ENCODE measurements at places on chromosomes 1 and 21.

GRCh38 chr1:172663732-172664131 is 4.8 kb downstream of the FASLG start:
- DNase-seq: no peak

DNA sequence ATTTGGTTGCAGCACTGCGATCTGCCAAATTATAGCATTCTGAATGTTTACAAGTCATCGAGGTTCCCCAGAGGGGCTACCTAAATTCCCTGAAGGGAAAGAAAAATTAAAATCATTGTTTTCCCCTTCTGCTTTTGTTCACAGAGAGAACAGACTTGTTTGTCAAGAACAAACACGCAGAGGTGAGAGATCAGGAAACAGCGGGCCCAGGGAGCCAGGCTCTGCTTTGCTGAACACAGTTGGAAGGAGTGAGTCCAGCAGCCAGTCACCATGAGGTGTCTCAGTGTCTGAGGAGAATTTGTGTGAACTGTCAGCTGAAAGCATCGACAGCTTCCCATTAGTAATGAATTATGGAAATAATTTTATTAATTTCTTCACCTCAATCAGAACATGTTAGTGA is 52.5 kb downstream of the RWDD3 start:
- DNase-seq: no peak

GRCh38 chr21:34642211-34643075 is 26.4 kb upstream of the CLIC6 start:
- no peak for DNase-seq

DNA sequence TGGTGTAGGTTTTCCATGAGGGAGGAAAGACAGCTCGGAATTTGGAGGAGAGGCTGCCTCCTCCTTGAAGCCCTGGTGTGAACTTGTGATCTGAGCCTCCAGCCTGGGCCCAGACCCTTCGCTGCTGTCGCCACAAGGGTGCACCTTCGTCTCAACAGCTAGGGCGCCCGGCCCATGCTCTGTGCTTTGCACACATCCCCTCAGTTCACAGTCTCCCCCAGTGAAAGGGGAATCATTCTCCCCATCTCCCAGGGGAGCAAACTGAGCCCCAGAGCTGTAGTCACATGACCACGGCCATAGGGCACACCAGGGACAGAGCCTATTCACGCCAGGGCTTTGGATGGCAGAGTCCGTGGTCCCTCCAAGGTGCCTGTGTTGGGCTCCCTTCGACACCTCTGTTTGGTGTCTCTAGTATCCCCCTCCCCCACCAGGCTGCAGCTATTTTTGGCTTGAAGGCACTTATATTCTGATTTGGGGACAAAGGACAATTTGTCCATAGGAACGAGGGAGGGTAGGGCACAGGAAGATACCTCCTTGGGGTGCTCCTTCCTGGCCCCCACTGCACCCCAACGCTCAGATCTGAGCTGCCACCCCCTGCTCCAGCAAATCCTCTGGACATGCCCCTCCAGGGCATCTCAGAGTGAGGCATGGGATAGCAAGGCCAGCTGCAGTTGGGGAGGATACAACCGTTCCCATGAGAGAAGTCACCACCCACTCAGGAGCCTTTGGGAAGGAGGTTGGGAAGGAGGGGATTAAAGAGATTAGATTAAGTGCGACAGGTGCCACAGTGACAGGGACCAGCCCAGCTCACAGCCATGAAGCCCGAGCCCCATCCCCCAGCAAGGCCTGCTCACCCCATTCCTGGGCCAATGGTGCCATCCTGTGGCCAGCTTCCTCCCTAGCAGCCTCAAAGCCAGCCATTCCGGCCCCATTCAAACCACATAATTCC is 15.7 kb downstream of the MATN1 start:
- DNase-seq: peak; percentile 88

GRCh38 chr1:56506951-56507491 is 72.3 kb downstream of the PLPP3 start:
- DNase-seq: no peak

DNA sequence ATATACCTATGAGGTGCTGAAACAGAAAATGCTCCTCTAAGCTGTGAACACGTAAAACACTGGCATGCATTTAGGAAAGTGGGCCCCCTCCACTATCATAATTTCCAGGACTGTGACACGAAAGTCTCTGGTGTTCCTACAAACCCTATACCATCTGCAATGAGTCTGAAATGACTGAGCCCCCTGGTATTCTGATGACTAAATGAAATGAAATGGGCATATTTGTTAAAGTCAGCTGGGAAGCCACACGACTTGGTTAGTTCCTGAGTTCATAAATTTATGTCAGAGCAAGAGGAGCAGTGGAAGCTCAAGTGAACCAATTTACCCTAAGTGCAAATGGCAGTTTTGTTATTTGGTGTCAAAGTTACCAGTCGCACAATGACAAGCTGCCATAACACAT is 182.3 kb downstream of the KCTD3 start:
- DNase-seq: no peak

- no peak for DNase-seq
Measured at GRCh38 chr1:12272770-12273169, 42.9 kb downstream of the VPS13D start.

GRCh38 chr1:177786176-177786745 is 183.6 kb downstream of the SEC16B start:
- no peak for DNase-seq

- peak; percentile 86 for DNase-seq
Measured at GRCh38 chr1:38727684-38728584, 131.6 kb downstream of the RRAGC start.

DNA sequence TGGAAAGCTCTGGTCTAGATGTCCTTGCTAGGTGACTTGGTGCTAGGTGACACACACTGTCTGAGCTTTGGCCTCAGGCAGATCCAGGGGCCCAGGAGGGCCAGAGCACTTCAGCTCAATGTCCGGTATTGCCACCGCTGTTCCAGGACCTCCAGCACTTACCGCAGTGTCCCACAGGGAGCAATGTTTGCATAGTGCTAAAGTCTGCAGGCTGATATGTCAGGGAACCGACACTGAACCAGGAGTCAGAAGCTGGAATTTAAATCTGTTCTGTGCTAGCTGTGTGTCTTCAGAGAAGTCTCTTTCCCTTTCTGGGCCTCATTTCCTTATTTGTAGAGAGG is 19.3 kb downstream of the DHCR24 start:
- no peak for DNase-seq

GRCh38 chr1:25197235-25197975 is 34.9 kb downstream of the SYF2 start:
- no peak for DNase-seq

DNA sequence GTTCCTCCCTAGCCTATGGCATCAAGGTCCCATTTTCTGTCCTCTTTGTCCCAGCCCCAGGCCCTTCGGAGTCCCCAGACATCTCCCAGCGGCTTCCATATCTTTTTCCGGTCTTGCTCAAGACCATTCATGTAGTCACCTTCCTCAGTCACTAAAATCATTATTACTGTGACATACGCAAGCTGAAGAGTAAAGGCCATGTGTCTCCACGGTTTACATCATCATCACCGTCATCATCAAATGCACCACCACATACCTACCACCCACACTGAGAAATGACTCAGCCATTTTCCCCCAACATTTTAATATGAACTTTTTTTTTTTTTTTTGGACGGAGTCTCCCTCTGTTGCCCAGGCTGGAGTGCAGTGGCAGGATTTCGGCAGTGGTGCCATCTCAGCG is 43.4 kb downstream of the FHAD1 start:
- DNase-seq: no peak

Data from GM23338 (cell line).